Caco-2 (cell line): ENCODE measurements at places on chromosomes 7 and 10.
A peak's percentile ranks its signal among the peaks of the same experiment; 100 is the strongest.

DNA sequence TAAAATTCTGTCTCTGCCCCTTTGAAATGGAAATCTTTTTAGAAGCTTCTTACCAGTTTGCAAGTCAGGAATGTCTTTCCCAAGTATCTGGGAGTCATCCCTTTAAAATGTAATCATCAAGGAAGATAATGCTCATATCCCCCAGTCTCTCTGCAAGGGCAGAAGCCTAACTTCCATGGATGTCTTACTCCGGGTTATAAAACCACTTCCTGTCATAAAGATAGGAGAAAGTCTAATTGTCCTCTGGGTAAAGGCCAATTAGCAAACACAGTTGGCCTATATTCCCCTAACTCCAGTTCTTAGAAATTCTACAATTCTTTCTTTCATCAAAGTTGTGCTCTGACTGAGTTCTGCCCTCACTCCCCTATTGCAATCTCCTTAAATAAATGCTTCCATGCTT is 1631.5 kb upstream of the LRRTM3 start:
- no peak for DNase-seq

DNA sequence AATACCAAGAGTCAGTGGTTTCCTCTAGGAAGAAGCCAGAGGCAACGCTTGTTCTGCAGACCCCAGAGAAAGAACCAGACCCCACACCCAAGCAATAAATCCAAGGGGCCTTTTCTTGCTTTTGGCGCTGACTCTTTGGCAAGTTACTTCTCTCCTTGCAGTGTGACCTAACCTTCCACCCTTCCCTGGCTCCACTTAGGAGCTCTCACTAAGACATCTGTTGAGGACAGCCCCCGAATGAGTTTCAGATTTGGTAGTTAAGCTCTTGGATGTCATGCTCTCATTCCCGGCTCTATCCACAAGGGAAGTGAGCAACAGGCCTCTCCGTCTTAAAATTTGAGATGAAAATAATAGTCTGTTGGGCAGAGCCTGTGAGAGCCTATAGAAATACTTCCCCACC is 50.6 kb upstream of the FAM204A start:
- no peak for DNase-seq

DNA sequence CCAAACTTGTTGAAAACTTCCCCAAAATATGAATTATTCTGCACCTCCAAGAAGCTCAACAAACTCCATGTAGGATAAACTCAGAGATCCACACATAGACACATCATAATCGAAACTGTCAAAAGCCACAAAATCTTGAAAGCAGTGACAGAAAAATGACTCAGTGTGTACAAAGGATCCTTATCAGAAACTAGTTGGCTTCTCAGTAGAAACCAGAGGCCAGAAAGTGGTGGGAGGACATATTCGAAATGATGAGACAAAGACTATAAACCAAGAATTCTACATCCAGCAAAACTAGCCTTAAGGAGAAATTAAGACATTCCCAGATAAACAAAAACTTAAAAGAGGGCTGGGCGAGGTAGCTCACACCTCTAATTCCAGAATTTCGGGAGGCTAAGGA is 38.5 kb downstream of the MCMBP start:
- no peak for DNase-seq

DNA sequence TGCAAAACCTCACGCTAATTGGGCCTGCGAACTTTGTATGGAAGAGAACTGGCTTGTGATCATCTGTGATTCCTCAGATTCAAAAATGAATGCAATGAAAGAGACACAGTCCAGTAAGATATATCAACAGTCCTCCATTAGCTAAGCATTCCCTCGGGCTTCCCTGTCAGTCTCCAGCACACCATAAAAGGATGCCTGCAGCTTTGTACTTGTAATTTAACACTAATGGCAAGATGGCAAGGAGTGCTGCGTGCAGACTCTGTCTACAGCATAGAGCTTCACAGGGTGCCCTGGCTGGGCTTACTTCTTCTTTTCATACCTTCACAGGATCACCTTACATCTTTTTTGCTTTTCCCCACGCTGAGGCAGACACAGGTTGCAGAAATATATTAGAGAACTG is 200.0 kb downstream of the GFRA1 start:
- no peak for DNase-seq

DNA sequence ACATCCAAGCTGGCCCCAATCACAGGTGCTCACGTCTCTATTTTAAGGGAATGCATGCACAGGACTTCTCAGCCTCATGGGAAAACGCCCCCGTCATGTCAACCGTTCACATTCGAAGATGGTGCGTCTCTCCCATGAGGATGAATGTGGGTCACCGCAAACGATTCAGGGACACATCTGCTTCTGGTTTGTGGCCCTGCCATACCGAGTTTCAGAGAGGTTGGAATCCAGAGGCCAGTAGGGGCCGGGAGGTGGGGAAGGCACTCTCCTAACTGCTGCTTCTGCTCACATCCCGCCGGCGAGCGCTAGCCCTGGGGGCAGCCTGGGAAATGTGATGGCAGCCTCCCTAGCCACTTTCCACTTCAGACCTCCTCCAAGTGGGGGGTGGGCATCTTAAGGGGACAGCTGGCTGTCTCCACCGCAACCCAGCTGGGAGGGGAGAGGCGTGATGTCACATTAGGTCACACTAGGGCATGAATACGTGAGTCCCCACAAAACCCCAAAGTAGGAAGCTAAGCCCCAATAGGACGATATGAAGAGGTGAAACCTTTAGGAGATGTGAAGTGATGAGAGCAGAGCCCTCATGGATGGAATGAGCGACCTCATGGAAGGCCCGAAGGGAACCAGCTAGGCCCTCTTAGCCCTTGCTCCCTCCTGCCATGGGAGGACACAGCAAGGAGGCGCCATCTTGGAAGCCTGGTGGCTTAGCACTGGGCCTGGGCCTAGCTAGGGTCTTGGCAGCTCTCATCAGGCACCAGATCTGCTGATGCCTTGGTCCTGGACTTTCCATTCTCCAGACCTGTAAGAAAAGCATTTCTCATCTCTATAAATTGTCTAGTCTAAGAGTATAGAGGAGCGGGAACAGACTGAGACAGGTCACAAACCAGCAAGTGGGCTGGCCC is 107.8 kb downstream of the TCERG1L start:
- DNase-seq: peak; percentile 17

GRCh38 chr10:36496758-36497157 is 628.6 kb upstream of the ANKRD30A start:
- no peak for DNase-seq

GRCh38 chr10:6117711-6118110 is 28.9 kb downstream of the RBM17 start:
- DNase-seq: no peak

- peak; percentile 72 for DNase-seq
These were observed 878 bp downstream of the SEC61A2 start for GRCh38 chr10:12130237-12130872.

DNA sequence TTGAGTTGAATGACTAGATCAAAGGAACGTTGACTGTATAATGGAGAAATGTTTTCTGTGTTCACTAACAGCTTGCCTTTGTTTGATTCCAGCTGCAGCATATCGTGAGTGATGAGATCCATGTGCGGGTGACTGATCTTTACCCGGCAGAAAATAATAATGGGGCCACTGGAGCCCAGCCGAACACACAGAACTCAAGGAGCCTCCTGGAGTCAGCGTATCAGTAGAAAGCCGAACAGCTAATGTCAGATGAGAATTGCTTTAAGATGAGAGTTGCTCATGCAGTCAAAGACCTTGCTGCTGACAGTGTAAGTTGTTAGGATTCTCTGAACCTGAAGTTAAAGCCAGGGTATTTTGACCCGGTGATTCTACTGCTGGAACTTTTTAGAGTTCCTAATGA is 34.3 kb upstream of the MTPAP start:
- DNase-seq: no peak

DNA sequence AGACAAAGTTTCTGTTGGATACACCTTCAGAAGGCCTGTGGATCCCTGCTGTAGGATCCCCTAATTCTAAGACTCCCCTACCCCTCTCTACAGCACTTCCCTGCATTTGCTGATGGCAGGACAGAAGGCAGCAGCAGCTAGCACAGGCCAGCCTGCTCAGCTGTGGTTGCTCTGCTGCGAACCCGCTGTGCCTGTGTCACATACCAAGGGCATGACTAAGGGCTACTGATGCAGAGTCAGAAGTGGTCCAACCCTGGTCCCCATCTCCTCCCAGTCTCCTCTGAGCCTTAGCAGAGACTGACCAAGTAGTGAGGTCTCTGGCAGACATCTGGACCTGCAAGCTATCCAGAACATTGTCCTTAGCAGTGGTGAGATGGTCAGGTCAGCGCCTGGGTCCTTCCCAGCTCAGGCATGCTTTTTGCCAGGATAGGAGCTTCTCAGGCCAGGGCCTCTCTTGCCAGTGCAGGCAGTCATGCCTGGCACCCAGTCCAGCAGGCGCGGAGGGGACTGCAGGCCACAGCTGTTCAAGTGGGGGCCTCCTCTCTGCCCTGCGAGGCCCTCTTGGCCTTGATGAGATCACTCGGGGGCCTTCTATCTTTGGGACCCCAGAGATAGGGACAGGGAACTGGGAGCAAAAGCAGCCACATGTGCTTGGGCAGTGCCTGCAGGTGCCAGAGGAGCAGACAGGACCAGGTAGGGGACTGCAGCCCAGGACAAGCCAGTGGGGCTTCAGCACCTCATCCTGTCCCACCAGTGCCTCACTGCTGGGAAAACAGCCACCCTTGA is 146.4 kb downstream of the ZNF248 start:
- no peak for DNase-seq

GRCh38 chr7:130927564-130927963 is 193.6 kb upstream of the KLF14 start:
- no peak for DNase-seq

DNA sequence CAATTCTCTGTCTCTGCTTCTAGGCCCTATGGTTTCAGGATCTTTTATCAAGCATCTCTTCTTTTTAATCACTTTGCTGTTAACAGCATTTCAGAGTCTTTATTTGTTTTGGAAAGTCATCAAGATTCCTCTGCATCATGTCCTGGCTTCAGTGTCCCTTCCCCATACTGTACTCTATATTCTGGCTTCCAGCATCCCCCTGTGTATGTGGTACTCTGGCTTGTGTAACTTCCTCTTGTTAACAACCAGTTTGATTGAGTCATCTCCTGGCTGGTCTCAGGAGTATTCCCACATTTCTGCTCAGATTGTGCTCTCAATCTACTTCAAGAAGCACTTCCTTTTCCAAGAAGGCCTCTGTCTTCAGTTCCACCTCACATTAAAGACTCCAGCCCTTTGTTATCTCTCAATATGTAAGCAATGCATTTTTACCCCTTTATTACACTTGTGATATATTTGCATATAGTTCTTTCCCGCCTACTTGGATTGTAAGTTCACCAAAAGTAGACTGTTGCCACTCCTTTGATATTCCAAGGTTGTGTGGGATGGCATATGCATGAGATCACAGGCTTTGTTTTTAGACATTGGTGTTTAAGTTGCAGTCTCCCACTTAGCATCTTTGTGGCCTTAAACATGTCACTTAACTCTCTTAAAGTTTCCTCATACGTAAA is 15.1 kb upstream of the ATE1 start:
- DNase-seq: no peak

DNA sequence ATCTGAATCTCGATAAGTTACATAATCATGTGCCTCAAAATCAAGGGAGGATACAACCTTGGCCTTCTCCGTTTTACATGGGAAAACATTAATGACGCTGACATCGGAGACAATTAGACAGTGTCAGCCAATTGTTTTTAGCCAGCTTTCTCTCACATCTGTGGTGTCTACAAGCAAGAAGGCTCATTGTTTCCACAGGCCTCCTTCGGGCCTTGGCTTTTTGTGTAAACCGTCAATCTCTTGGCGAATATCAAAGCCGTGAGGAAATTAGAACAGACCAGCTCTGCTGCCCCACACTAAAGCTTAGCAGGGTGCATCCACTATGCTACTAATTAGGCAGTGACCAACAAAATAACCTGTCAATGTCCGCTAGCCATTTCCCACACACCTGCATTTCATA is 43.2 kb downstream of the VAX1 start:
- DNase-seq: no peak

- no peak for DNase-seq
These were observed 154.7 kb downstream of the PTPN20 start for GRCh38 chr10:47065903-47066302.

- peak; percentile 66 for DNase-seq
These were observed 59.8 kb downstream of the COL13A1 start for GRCh38 chr10:69861251-69862240.

DNA sequence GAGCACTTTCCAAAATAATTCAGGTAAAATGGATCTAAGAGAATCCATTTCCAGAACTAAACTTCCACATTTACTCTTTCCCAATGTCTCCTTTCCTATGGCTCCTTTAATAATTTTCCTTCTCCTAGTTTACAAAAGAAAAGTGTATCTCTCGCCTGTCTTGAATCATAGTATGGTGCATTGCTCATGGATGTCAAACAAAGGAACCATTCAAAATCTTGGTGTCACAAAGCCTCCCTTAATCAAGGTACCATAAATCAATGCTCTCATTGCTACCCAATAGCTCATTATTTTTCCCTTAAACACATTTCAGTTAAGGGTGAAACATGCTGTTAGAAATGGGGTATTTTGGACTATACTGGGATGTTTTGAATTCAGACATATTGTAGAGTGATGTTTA is 57.6 kb upstream of the KCNMA1 start:
- no peak for DNase-seq

GRCh38 chr7:114273218-114273617 is 141.4 kb upstream of the FOXP2 start:
- no peak for DNase-seq

DNA sequence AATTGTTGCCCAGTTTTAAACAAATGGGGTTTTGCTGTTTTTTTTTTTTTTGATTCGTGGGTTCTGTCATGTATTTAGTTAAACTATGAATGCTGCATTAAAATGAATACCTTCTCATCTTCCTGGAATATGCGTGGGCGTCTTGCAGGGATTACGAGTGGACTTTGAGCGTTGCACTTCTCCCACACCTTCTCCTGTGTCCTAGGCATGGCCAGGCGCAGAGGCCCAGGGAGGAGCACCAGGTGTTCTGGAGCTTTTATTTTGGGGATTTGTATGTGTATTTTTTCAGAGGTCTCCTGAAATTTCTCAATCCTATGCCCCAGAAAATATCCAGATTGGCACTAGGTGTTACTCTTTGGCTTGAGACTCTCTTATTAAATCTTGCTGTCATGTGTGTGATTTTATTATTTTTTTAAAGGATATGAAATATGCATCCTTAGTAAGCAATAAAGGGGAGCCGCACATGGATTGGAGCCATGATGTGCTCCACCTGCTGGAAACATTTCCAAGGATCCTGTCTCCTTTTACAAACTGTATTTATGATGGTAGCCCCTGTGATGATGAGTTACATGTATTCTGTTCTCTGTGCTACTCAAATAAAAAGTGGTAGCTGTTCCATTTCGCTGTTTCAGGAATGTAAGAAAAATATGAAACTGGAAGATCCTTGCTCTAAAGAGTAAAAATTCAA is 482.2 kb upstream of the KLF6 start:
- DNase-seq: no peak
